Hematopoietic multipotent progenitor cell (in vitro differentiated cells): ENCODE measurements at places on chromosomes 3 and 15.

GRCh38 chr3:113038328-113038727 is 47.5 kb downstream of the GTPBP8 start:
- no peak for DNase-seq

DNA sequence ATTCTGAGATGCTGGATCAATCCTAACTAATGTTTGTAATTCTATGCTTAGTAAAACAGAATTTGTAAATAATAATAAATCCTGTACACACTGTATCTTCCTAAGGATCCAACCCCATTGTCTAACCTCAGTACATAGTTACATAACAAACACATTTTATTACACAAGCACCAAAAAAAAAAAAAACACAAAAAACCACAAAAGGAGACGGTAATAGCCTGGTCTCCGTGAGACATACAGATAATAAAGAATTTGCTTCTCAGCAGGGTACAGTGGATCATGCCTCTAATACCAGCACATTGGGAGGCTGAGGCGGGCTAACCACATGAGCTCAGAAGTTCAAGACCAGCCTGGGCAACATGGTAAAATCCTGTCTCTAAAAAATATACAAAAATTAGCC is 558.7 kb downstream of the MAGI1 start:
- DNase-seq, result no peak

DNA sequence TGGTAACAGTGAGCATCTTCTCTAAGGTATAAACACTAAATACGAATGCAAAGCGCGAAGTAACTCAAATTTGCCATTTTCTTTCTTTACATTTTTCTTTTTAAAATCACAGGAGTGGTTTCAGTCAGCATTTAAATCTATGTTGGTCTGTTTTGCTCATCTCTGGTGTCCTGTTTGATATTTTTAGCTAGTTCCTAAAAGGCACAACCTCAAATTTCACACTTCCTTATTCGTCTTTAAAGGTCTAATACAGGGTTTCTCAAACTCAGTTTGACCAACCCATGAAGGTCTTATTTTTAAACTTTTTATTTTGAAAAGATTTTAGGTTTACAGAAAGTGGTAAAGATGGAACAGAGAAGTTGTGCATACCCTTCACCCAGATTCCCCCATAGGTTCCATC is 201.1 kb downstream of the MAGI1 start:
- DNase-seq, result no peak

DNA sequence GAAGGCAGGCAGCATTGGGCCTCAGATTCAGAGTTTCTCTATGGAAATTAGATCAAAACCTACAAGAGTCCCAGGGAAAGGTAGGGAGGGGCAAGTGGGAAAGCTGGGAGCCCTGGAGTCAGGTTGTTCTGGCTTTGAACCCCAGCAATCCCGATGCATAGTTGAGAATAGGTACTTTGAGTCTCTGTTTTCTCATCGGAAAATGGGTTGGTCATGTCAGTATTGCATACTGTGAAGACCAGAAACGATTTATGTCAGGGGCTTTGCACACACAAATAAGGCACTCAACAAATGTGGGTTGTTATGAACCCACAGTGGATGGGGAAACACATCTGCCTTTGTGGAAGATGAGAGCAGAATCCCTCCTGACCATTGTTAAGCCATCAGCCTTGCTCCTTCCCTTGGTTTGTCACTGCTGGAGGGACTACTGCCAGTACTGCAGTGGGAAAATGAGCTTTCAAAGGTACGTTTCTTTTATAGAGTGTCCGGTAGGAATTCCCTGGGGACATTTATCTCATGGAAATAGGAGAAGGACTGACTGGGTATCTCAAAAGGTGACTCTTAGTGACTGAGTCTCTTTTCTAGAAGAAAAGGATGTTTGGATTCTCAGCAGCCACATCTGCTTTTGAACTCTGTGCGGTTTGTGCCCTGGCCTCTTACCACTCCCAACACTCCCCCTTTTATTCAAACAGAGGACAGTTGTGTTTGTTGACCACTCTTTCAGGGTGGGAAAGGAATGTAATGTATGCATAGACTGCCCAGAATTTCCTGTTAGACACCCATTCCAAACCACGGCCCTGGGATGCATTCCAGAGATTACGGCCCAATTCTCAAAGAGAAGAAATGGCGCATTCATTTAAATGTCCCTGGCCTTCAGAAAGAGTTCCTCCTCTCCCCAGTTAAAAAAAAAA is 54.6 kb upstream of the VILL start:
- no peak for DNase-seq

DNA sequence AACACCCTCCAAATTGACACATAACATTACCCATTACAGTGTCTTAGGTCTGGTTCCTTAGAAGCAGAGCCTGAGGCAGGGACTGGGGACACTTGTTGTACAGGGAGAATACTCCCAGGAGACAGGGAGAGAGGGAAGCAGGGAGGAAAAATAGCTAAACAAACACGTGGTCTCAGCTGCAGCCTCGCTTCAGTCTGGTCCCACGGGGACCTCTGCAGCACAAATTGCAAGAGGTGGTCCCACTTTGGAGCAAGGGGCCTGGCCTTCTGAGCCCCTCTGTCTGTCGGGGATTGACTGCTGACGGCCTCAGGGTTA is 25.0 kb upstream of the PLA2G4D start:
- no peak for DNase-seq

DNA sequence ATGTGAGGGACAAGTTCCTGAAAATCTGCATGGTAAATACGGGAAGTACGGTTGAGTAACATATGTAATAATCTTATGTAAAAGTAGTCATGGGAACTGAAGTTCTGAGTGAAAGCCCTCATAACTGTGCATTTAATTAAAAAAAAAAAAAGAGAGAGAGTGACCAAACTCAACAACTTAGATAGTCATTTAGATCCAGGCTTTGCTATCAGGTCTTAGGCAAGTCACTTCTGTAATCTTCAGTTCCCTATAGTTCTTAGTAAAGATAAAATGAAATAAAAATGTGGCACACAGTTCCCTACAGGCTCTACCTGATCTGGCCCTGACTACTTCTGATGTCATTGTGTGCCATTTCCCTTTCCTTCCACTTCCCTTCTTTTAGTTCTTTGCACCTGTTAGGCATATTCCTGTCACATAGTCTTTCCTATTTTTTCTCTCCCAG is 15.0 kb downstream of the RNF111 start:
- DNase-seq, result peak; percentile 53

GRCh38 chr3:69938931-69939330 is 60.6 kb upstream of the SAMMSON start:
- DNase-seq, result no peak

DNA sequence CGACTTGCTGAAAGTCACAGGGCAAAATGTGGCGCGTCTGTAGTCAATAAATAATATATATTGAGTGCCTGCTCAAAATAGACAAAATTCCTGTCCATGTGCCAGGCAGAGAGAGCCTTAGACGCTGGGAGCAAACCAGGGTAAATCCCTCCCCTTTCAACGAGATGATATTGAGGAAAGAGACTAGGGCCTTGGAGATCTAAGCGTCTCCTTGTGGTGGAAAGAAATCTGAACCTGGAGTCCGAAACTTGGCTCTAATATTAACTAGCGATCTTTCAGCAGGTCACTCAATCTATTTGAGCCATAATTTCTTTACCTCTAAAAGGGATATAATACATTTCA is 348 bp upstream of the DPP8 start:
- no peak for DNase-seq

- no peak for DNase-seq
Observed at GRCh38 chr3:53775018-53775417, 71.2 kb downstream of the CHDH start.

DNA sequence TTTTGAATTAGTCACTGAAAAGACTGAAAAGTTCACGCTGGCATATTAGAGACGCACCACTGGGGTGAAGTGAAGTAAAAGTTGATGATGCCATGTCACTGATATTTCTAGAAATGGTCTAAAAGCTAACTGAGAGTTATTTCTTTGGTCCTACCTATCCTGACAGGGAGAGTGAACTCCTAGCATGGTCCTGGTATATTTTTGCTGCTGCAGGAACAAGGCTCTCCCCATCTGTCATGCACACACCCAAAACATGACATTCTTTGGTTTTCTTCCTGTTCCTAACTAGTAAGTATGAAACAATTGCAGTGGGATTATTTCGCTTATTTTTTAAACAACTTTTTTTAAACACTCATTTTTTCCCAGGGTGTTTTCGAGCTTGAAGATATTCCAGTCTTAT is 466.7 kb downstream of the ERC2 start:
- no peak for DNase-seq

- no peak for DNase-seq
Observed at GRCh38 chr15:39747326-39747725, 35.3 kb downstream of the FSIP1 start.

GRCh38 chr3:111547631-111548030 is 5.6 kb downstream of the CD96 start:
- DNase-seq, result peak; percentile 48

- no peak for DNase-seq
Observed at GRCh38 chr3:54427501-54427900, 305.1 kb downstream of the CACNA2D3 start.

DNA sequence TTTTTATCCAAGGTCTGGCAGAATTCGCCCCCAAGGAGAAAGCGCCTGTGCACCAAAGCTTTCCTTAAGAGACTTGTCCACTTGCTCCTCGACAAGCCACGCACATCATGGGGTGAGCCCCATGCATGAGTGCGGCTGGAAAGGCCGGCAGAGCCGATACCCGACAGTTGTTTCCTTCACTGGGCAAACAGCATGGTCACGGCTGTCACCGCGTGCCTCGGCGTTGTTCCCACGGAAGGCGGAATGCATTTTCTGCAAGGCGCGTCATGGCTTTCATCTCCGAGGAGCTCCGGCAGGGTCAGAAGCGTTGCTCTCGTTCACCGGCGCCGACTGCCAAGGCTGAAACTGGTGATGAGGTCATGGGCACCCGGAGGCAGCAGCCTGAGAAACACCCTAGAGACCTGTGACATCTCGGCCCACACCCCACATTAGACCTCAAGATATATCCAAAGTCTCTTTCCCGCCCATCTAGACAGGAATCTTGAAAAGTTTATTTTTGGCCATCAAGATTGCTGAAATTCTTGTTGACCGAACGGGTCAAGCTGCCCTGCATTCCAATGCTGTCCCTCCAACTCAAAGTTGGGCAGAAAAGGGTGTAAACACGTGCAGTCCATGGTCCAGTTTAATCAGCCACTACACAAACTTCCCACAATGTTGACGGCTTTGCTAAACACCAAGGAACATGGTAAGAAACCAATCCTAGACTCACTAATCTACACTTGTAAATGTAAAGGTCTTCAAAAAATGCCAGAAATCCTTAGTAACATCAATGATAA is 604 bp upstream of the TJP1 start:
- no peak for DNase-seq

DNA sequence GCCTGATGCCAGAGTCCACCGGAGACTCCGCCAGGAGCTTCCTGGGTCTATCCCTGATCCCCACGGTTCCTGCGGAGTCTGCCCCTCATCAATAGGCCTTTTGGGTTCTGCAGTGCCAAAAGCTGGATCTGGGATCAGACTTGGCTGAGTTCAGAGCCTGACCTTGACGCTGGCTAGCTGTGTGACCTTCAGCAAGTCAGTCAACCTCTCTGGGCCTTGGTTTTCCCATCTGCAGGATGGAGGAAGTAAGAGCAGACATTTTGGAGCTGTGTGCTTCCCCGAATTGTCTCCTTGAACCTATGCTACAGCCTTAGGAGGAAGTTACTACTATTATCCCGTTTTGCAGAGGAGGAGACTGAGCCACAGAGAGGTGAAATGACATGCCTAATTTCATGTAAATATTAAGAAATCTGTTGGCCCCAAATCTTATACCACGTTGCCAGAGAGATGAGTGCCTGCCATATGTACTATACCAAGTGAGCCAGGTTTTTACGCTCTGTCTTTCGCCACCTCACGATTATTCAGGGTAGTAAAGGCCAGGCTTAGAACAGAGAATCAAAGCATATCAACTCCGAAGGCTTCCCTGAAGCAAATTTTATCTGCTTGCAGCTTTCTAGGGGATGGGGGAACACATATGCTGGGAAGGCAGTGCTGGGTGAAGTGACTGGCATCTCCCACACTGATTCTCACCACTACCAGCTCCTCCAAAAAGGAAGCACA is 112.5 kb downstream of the SRGAP3 start:
- DNase-seq, result no peak

DNA sequence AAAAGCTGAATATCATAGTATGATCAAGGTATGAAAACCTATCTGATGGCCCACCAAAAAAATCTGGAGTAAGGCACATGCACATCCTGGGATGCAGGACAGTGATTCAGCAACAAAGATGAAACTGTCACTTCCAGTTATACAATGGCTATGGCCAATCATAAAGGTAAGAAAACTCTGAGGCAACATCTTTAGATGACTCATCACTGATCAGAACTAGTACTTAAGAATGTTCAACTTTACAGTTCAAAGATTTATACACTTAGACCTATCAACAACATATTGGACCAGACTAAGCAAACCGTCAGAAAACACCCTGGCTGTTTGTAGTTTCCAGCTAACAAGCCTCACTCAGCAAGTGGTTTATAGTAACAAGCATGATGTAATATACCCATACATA is 21.3 kb upstream of the PLCH1 start:
- no peak for DNase-seq

DNA sequence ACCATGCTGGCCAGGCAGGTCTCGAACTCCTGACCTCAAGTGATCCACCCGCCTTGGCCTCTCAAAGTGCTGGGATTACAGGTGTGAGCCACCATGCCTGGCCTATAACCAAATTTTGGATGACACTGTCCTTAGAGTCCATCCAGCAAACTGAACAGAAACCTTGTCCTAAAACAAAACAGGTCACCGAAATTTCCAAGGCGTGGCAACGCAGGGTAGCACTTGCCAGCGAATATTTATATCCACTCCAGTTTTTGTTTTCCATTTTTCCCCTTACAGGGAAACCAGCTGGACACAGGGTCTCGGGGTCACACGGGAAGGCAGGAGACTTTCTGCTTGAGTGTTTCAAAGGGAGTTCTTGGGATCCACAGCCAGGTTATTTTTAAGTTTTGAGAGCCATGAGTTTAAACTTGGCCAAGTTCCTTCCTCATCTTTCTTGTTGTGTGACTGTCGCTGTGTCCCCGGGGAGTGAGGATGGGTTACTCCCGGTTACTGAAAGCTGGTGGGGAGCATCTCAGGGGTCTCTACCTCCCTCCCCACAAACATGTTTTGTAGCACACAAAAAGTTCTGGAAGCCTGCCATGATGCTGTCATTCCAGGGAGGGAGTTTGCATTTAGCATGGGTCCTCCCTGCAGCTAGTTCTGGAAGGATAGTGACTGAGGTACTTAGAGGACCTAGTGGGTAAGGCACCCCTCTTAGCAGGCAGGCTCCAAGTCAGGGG is 12.6 kb downstream of the LIMD1 start:
- DNase-seq, result no peak
